ENCODE measurements at places on chromosomes 4 and X.
A peak's percentile ranks its signal among the peaks of the same experiment; 100 is the strongest.

DNA sequence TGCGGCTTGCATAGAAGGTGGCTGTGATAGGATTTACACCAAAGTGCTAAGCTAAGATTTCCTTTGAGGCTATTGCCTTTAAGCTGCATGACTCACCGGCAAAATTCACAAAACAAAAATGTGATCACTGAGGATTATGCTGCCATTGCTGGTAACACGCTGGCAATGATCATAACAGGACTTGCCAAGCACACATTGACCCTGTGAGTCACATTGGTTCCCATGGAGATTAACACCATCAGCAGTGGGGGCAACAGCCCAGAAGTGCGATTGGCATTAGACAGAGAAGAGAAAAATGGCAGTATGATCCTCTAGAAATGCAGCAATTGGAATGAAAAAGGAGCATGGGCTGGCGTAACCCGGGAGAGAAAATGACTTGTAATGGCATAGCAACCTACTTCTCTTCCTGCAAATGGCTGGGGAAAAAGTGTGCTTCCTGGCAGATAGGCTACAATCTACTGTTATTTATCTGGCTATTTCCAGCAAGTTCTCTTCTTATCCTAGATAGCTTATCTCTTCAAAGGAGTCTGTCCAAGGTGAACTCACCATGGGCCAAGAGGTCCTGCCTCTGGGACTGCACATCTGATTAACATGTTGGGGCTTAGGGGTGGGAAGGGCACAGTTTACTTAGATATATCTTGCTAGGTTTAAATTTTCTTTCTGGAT lies 314.2 kb upstream of the IGFBP7 start:
- peak; percentile 35 for DNase-seq

GRCh38 chr4:77450006-77450405 lies 155.6 kb upstream of the CXCL13 start:
- DNase-seq: no peak

- no peak for DNase-seq
Measured at GRCh38 chr4:180766944-180767729, 1476.1 kb upstream of the TENM3 start.

GRCh38 chr4:55819634-55820033 lies at the start of gene EXOC1L:
TSS of gene EXOC1L (plus strand) at chr4:55819790. CDS start at chr4:55820027, 237 bp downstream.
- DNase-seq: no peak

DNA sequence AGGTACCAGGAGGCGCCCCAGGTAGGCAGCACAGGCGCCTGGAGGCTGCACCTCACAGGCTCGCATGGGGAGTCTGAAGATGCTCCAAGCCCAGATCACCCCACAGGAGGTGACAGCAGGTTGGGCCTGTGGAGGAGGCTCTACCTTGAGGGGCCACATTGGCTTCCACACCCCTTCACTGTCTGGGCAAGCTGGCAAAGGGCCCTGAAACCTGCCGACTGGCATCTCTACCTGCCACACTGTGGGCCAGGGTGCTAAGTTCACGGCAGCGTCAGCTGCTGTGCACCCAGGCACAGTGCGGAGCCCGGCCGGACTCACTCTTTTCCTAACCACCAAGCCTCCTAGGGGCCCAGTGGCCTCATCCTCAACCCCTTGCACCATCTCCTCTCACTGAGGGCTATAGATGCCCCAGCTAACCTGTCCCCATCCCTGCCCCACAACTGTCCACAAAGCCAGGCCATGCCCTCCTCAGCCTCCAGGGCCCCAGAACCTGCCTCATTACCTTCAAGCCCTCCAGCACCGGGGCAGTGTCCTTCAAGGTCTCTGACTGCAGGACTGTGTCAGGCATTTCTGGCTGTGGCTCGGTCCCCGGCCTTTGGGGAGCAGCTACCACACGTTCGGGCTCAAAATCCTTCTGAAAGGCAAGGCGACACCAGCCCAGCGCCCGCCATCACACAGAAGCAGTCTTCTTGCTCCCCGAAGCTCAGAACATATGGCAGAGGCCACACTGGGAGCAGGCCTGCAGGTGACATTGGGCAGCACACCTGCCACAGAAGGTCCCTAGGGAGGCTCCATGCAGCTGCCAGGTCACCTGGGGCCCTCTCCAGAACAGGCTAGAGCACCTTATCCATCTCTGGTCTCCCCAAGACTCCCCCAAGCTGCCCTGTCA lies 28.8 kb downstream of the FGFR3 start:
- no peak for DNase-seq

GRCh38 chr4:69970071-69970470 lies 4.5 kb upstream of the CSN2 start:
- DNase-seq: no peak

DNA sequence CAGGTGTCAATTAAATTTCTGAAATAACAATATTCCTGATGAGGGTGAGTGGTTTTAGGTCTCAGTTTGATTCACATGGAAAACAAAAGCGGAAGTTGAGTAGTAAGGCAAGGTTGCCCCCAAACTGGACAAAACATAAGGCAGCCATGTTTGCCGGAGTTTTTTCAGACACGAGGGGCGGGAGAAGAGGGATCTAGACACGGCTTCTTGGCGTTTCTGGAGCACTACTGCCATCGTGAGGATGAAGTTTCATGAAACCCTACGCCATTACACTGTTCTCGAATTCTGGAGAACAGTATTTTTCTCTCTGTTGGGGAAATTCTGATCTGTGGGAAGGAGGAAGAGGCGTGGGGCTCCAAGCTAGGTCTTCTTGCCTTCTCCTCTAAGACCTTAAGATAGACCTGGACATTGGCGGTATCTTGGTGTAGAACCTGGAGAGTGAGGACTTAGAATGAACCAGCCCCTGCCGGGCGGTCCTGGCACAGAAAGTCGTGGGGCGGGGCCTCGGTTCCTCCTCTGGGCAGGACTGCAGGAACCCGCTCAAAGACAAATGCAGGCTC lies 160.3 kb downstream of the OR13H1 start:
- no peak for DNase-seq

DNA sequence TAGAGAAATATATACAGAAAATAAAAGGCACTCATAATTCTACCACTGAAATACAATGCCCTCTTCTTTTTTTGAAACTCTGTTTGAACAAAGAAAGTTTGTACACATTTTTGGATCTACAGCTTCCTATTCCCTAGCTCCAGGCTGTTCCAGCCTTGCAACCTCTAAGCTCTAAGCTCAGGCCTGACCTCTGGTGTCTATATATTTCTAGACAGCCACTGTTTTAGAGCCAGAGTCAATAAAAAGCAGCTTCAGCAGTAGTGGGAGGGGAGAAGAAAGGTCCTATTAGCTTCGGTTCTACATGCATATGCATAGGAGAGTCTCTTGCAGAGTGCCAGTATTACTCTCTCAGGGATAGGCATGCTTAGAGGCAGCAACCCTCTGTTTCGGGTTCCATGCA lies 39.7 kb downstream of the CLDN2 start:
- no peak for DNase-seq

DNA sequence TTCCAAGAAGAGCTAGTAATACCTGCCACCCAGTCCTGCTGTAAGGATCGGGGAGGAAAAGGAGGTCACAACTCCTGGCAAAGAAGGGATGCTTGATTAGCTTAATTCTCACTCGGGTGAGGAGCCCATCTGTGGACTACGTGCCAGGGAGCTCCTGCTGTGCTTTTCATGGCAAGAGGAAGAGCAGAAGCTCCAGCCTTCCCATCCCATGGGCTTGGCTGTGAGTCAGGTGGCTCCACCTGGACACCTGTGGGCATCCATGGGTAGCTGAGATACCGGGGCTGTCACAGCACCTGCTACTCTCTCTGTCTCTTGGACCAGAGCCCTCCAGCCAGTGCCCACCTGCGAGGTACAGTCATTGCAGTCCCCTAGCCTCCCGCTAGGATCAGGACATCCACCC lies 18.0 kb downstream of the CLNK start:
- DNase-seq: no peak

GRCh38 chr4:22241415-22241814 lies 274.5 kb downstream of the ADGRA3 start:
- DNase-seq: no peak

- DNase-seq: no peak
Measured at GRCh38 chr4:83083925-83084475, 30.5 kb downstream of the PLAC8 start.

DNA sequence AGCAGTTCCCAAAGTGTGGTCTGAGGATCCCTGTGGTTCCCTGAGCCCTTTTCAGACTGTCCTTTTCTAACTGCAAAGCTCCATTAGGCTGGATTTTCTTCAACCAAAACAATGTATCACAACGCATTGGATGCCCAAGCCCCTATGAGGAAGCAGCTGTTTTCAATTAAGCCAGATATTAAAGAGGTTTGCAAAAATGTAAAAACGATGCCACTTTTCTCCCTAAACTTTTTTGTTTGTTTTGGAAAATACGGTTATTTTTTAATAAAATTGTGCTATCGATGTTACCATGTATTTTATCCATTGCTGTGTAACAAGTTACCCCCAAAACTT lies 170.4 kb upstream of the BCOR start:
- no peak for DNase-seq

DNA sequence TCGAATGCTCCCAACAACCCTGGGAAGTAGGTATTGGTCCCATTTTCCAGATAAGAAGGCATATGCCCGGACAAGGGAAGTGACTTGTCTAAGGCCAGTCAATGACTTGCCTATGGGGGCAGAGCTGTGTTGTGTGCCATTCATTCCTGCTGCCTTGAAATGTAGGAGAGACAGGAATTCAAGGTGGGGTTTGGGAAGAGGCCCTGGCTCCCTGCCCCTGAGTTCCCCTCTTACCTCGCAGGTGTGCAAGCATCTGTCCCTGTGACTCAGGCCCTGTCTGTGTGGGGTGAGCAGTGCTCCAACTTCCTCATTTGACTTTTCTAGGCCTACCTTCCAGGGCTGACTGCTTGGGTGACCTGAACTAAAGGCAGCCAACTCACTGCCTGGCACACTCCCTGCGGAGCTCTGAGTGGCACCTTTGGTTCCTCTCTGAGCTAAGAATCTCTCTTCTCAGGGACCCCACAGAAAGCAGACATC lies 5.1 kb downstream of the EFNB1 start:
- no peak for DNase-seq

DNA sequence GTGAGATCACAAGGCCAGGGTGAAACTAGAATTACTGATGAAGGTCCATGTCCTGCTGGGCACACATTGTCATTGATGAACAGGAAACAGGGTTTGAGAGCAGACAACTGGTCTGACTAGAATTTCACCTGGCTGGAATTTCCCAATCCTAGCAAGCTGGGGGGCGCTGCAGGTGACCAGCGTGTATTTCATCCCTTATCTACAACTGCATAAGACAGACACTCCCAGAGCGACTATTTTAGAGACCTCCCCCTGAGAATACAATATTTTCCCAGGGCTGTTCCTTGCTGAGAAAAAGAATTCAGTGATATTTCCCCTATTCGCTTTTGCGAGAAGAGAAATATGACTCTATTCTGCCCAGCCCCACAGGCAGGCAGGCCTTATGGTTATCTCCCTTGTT lies 432.6 kb upstream of the GALNT7 start:
- no peak for DNase-seq

DNA sequence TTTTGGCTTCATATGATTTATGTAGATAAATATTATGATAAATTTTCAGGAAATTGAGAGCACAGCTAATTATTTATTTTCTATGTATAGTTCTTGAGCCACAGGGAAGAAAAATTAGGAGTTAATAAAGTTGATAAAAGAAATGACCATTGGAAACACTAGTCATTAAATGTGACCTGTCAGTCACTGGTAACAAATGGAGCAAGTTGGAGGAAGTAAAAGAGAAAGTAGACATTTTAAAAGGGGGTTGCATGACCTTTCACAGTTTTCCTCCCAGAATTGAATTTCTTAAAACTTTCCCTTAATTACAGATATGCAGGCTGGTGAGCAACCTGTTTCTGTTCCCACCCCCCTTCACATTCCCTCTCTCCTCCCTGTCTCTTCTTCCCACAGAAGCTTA lies 5.3 kb downstream of the SMIM9 start:
- DNase-seq: no peak

DNA sequence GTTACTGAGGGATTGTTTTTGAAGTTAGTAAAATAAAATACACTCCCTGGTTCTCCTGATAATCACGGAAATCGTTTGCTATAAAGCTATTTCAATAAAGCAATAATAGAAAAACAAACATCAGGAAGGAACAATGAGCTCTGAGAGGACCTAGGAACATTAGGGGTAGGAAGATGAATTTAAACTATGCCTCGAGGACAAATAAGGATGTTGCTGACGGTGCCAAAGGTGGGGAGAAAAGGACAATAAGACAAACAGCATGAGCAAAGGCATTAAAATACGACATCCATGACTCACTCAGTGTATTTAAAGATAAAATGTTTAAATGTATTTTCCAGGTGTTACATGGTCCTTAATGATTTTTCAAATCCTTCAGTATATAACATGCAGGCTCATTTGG lies 110.3 kb downstream of the MTNR1A start:
- no peak for DNase-seq

DNA sequence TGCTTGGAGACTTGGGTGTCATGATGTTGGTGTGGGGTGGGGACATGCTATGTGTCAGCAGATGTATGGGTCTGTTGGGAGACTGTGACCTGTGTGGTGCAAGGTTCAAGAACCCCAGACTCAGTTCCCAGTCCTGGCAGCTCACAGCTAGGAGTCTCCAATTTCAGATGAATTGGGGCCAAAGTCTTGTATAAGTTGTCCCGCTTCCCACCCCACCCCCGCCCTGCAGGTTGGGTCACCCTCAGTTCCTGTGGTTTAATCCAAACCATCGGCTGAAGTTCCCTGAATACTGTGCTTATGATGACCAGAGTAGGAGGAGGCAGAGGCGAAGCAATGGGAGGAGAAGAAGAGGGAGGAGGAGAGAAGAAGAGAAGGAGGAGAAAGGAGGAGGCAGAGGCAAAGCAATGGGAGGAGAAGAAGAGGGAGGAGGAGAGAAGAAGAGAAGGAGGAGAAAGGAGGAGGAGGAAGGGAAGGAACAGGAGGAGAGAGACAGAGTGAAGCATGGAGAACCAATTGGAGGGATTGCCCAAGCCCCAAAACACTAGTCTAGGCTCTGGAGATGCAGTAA lies 112.6 kb downstream of the EFNB1 start:
- no peak for DNase-seq

- DNase-seq: no peak
Measured at GRCh38 chrX:69388526-69388925, 115.6 kb upstream of the NALF2 start.

GRCh38 chr4:6230502-6230785 lies 30.1 kb upstream of the JAKMIP1 start:
- no peak for DNase-seq

GRCh38 chr4:10587296-10587695 lies 97.3 kb downstream of the CLNK start:
- no peak for DNase-seq

GRCh38 chr4:8043596-8043995 lies 103.9 kb upstream of the AFAP1 start:
- DNase-seq: no peak
